ENCODE measurements at places on chromosomes 16 and 17. TPM values are rescaled to one million over a fixed set of nuclear protein-coding genes. Genes with fewer than 3 reads are reported as not detected.
A peak's percentile ranks its signal among the peaks of the same experiment; 100 is the strongest.

DNA sequence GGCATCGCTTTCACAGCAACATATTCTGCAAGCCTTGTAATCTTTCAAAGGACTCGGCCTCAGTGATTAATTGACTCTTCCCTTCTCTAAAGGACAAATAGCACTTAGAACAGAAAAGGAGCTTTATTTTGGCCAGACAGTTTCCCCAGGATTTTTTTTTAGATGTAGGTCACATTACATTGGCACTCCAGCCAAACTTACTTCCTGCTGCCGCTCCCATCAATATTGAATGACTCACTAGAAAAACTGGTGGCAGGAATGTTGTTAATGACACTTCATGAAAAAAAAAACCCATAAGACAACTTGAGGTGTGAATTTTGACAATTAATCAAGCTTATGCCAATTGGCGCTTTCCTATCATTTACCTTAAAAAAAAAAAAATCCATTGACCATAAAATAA, 432.6 kb downstream of the TOX3 start:
- DNase-seq = no peak

DNA sequence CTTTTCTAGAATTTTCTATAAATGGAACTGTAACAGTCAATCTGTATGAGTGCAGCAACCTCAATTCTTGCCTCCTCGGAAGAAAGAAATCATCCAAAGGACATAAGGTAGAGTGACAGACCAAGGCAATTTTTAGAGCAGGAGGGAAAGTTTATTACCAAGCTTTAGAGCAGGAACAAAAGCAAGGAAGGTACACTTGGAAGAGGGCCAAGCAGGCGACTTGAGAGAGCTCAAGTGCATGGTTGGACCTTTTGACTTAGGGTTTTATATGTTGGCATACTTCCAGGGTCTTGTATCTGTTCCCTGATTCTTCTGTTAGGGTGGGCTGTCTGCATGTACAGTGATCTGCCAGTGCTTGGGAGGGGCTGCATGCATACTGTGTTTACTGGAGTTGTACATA, 50.3 kb downstream of the SCNN1G start:
- no peak for DNase-seq

GRCh38 chr16:50606431-50607050, 58.3 kb downstream of the NKD1 start:
- DNase-seq = no peak

DNA sequence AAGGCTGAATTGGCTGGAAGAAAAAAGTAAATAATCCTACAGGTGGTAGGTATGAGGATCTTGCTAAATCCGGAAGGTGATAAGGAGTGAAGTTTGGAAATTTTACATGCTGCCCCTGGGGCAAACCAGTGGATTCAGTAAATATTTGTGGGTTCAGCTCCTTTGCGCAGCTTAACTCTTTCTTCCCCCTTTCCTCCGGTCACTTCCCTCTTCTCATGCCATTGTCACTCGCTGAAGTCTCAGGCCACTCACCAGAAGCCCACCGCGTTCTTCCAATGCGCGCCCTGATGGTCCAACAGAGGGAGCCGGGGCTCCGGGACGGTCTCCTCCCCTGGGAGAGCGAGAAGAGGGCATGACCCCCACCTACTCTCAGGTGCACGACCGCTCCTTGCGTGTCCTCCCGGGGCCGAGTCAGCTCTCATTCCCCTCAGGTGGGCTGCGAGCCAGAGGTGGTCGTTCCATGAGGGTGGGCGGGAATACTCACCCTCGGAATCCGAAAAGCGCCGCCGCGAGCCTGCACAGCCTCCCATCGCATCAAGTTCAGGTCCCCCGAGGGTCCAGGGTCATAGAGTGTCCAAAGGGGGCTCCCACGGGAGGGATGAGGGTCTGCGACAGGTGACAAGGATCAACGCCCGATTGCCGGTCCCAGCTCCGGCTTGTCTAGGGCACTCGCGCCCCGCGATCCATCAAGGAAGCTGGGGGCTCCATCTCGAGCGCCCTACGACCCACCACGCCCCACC, 474 bp downstream of the CLN3 start:
- peak; percentile 24 for DNase-seq

DNA sequence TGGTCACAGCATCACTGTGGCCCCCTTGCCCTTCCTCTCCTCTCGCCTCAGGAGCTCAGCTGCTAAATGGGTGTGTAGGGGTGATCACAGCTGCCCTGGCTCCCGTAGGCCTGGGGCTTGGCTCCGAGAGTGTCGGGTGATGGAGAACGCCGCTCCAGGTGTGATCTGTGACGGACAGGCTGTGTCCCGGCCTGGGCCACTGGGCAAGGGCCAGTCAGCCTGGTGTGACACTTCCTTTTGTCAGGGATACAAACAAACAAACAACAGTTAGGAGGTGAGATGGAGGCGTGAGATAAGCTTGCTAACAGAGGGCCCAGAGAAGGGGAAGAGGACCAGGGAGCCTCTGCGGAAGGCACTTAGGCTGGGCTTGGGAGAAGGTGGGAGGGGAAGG, 2.0 kb downstream of the ADGRG1 start:
- DNase-seq = no peak

DNA sequence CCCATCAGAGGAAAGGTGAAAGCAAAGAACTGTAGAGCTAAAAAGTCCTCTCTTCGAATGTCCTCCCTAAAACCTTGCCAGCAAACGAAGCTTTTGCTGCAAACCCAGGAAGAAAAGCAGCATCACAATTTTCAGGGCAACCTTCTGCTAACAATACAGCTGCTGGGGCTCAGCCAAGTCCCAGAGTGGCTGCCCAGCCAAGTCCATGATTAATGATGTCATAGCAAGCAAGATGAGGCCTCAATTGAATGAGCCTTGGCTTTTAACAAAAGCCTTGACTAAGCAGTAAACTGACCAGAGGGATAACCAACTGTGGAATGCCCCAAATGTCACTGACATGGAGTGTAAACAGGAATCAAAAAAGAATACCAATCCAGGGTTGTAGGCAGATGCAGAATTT, 342.7 kb downstream of the PMP22 start:
- DNase-seq = peak; percentile 35

DNA sequence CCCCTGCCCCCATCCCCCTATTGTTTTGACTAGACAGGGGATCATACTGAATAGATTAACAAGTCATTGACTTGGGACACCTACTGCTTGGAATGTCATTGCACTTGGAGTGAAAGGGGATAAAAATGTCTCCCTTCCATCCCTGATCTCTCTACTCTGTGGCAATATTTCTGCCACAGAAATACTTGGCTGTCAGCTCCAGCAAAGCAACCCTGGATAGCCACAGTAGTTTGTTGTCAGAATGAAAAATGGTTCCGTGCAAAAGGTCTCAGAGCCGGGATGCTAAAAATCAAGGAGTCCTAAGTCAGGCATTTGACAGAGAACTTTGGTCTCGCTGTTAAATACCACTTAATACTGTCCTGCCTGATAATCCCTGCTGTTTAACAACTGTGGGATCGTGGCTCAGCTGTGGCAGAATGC, 722.0 kb upstream of the SOX9 start:
- peak; percentile 16 for DNase-seq

- no peak for DNase-seq
These were observed 120.1 kb downstream of the ABCA8 start for GRCh38 chr17:68835071-68835470.

Gene PIRT
- not detected for total RNA-seq

Gene CTRL
- 0.27 TPM for total RNA-seq

Gene TERB1
- 0.08 TPM for total RNA-seq

Gene NPIPB5
- total RNA-seq = 127 TPM

Gene TBC1D3B
- 3.5 TPM for total RNA-seq
